Activated T-helper 17 cell treated with anti-CD3 and anti-CD28 coated beads, Interleukin-2, amount 50 U/mL, for 72 hours (primary cell): ENCODE measurements at places on chromosomes 11 and 22. TPM values are rescaled to one million over a fixed set of nuclear protein-coding genes. Genes with fewer than 3 reads are reported as not detected.

Gene OR6T1
- total RNA-seq, result not detected

Gene OR5P2
- not detected for total RNA-seq

Gene MS4A1
- 0.32 TPM for total RNA-seq

Gene KRTAP5-10
- total RNA-seq, result not detected

Gene AQP11
- total RNA-seq, result 0.98 TPM

Gene TUB
- total RNA-seq, result 0.50 TPM

Gene OR52E6
- not detected for total RNA-seq

Gene C11orf16
- total RNA-seq, result not detected

Gene SERPIND1
- 0.11 TPM for total RNA-seq
